Hindlimb muscle (tissue), 1 donor: ENCODE measurements at places on chromosomes 1 and 21.

DNA sequence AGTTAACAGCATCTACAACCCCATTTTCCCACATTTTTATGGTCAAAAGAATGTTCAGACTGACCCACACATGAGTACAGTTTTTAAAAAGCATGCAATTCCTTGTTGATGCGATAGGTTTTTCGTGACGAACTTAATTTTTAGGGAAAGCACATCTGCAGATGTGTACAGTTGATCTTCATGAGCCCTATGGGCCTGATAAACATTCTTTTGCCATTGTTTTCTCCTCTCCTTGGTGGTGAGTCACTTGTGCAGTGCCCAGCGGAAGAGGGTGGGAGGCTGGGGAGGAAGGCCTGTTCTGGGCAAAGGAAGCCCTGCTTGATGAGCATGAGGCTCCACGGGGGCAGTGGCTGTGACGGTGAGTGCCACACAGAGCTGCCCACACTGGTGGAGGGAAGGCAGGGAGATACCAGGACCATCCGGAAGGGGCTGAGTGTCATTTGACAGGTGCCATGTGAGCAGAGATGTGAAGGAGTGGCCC, 5.3 kb downstream of the ARF1 start:
- no peak for DNase-seq

GRCh38 chr1:173297798-173298391, 90.8 kb upstream of the TNFSF4 start:
- DNase-seq = no peak

DNA sequence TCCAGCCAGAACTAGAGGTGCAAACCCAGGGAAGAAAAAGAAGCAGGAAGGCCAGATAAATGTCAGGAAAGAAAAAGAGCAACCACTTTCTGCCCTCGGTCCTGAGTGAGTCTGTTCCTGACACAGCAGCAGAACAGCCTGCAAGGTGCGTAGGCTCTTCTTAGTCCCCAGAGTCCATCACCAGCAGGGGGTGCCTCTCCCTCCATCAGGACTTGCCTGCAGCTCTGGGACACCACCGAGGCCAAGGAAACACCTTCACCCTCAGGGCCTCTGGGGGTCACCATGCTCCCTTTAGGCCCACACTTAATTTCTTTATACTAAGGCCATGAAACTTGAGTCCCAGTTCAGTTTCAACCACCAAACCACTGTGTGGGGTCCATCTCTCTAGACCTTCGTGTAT, 43.7 kb upstream of the NFASC start:
- DNase-seq = no peak

- DNase-seq = no peak
These were observed 153.5 kb downstream of the LRRC40 start for GRCh38 chr1:70051926-70052325.

GRCh38 chr1:202934755-202935154, 7.7 kb upstream of the KLHL12 start:
- DNase-seq = no peak

- no peak for DNase-seq
These were observed 44.3 kb downstream of the DISP3 start for GRCh38 chr1:11523261-11523660.

- no peak for DNase-seq
These were observed 90.9 kb downstream of the MAN1C1 start for GRCh38 chr1:25707280-25708016.

- DNase-seq = no peak
These were observed 105.8 kb downstream of the MRPL39 start for GRCh38 chr21:25501462-25501861.

DNA sequence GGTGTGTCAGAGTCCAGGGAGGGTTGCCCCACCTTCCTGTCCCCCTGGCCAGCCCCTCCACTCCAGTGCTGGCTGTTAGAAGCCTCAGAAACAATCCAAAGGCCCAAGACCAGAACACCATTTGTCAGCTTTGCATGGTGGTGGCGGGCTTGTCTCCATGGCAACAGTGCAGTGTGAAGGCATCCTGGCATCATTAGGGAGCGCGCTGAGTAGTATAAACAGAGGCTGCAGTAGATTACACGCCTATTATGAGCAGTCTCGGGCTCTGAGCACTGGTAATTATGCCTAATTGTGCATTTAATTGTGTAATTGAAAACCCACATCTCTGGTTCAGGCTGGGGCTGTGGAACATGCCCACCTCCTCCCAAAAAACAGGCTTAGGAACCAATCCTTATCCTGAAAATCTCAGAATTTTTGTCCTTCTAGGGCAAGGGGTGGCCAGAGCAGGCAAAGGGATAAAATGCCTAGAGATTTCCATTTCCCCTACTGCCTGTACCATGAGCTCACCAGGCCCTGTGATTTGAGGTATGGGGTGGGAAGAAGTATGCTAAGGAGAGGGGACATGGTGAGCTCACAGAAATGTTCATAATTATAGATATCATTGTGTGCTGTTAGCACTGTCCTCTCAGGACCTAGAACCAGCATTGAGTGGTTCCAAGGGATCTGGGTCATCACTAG, 11.7 kb downstream of the NKAIN1 start:
- DNase-seq = no peak

- no peak for DNase-seq
These were observed 187.1 kb downstream of the LMO4 start for GRCh38 chr1:87515781-87516180.

DNA sequence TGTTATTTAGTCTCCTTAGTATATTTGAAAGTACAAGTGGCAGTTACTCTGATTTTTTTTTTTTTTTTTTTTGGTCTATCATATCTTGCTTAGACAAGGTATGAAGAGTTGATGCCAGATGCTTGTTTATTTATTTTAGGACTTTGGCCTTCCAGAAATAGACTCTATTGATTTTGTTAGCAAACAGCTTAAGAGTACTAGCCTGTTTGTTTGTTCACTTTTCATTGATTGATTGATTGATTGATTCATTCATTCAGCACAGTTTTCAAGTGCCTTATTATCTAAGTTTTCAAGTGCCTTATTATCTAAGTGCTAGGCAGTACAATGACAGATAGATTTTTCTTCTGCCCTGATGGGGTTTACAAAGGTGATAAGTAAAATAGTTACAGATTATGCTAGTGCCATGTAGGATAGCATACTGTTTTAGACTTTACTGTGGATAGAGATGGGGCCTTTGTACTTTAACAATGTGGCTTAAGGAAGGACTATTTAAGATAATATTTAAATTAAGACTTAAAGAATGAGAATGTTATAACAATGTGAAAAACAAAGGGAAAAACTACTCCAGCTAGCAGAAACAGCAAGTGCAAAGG, 50.5 kb downstream of the MTF2 start:
- DNase-seq = no peak

- DNase-seq = no peak
These were observed 197.6 kb upstream of the FOXD3 start for GRCh38 chr1:63124666-63125191.

GRCh38 chr1:217139513-217139912, 416.3 kb upstream of the ESRRG start:
- DNase-seq = no peak

- DNase-seq = no peak
These were observed 52.8 kb upstream of the USP25 start for GRCh38 chr21:15676935-15677334.

GRCh38 chr1:9375912-9376311, 83.2 kb downstream of the SPSB1 start:
- DNase-seq = no peak

- no peak for DNase-seq
These were observed 2.4 kb downstream of the LIN28A start for GRCh38 chr1:26413031-26413430.

GRCh38 chr1:87880764-87881163, 552.1 kb downstream of the LMO4 start:
- DNase-seq = no peak

GRCh38 chr1:237817277-237817676, 73.4 kb downstream of the ZP4 start:
- no peak for DNase-seq

DNA sequence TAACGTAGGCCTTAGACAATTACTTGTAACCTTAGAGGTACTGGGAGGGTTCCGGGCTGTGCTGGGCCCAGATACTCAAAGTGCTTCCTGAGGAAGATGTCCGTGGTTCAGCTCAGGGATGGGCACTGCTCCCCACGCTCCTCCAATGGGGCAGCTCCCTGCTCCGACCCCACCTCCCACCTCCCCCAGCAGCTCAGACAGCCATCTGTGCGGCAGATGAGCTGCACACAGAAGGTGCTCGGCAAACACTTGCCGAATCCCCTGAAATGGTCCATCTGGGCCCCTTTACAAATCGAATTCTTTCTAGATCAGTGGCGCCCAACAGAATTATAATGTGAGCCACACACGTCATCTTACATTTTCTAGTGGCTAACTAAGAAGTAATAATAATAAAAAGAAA, 242.4 kb upstream of the RAB4A start:
- no peak for DNase-seq

- no peak for DNase-seq
These were observed 186.1 kb downstream of the NTNG1 start for GRCh38 chr1:107326824-107327445.

GRCh38 chr1:23865543-23865930, 2.6 kb downstream of the FUCA1 start:
- peak; percentile 15 for DNase-seq

- DNase-seq = peak; percentile 26
These were observed 411.0 kb upstream of the ESRRG start for GRCh38 chr1:217133958-217134856.

DNA sequence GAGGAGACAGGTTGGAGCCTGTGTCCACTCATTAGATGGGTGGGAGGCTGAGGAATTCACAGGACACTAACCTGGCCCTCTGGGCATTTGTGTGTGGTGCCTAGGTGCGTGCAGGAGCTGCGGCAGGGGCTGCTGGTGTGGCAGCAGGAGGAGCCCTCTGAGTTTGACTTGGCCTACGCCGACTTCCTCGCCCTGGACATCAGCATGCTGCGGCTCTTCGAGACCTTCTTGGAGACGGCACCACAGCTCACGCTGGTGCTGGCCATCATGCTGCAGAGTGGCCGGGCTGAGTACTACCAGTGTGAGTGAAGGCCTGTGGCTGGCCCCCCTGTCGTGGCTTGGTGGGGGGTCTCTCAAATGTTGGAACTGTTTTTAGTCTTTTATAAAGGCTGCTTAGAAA, 3.6 kb downstream of the XKR8 start:
- no peak for DNase-seq

GRCh38 chr1:216794586-216794985, 71.4 kb upstream of the ESRRG start:
- no peak for DNase-seq

- DNase-seq = no peak
These were observed 21.3 kb downstream of the CCN1 start for GRCh38 chr1:85601901-85602300.

DNA sequence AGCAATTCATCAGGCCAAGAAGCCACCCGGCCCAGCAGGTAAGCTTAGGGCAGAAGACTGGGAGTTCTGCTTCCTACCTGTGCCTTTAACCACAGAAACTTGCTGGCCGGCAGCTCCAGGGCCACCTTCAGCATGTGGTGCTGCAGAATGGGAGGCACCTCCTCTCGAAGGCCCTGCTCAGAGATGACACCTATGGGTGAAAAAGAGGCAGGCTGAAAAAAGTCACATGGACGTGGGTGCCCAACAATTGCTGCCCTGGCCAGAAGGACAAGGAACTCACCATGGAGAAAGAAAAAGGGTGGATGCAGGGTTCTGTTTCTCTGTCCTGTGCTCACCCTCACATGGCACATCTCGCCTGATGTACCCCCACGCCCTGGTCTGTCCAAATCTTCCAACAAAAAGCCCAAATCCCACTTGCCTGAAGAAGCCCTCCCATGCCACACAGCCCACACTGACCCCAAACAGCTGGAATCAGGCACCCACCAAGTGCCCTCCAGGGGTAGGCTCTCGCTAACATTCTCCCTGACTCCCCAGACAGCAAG, 33.0 kb downstream of the URB1 start:
- DNase-seq = no peak

GRCh38 chr1:15188678-15189077, 35.1 kb downstream of the TMEM51 start:
- no peak for DNase-seq

DNA sequence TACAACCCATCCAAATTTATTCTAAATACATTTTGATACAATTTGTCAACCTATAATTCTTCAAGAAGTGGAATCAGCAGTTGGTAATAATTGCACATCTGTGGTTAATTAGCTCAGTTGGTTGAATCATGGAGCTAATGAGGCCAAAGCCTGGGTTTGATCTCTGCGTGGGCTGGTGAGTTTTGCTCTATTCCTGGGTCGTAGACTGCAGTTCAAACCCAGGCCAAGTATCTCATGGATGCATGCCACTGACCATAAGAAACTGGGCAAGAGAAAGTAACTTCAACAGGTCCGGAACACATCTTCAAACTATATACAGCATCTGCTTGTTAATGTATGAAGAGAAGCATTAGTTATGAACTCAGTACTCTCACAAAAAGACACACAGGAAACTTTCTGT, 779.7 kb downstream of the USP25 start:
- DNase-seq = peak; percentile 42

DNA sequence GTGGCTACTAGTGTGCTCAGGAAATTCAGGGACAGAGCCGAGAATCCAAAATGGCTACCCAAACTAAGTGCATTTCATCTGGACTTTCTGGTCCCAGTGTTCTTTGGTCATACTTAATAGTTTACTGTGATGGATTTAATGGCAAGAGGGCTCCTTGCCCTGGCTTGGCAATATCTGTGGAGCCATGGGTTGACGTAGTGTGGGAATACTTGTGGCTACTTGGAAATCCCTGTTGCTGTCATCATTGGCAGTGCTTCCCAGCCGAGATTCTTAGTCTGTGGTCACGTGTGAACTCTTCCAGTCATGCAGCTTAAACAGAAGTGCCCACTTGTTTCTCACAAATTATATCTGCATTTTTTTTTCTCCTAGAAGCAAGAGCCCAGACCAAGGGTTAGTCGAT, 198.9 kb downstream of the HS2ST1 start:
- no peak for DNase-seq

- DNase-seq = no peak
These were observed 1084.2 kb upstream of the NCAM2 start for GRCh38 chr21:19914028-19914427.

GRCh38 chr1:109883248-109883955, 27.2 kb upstream of the CSF1 start:
- no peak for DNase-seq

DNA sequence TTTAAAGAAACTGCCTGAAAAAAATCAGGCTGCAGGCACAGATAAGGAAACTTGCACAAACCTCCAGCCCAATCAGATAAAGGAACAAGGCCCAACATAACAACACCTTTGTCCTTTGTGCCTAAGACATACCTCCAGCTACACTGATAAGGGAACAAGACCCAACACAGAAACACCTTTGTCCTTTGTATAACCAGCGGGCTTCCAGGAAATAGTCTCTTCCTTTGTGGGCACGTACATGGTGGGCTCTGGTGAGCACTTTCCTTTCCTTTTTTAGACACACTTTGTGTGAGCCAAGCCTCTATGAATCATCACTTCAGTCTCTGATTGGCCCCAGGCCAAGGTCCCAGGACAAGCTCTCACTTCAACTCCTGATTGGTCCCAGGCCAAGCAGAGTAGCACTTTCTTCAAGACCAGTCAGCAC, 23.6 kb downstream of the ZNF670 start:
- no peak for DNase-seq

GRCh38 chr1:199087144-199087543, 448.3 kb downstream of the PTPRC start:
- DNase-seq = no peak
